ENCODE measurements at places on chromosomes 5 and 9.

- DNase-seq, result no peak
Observed at GRCh38 chr5:103244398-103244797, 14.2 kb upstream of the MACIR start.

- no peak for DNase-seq
Observed at GRCh38 chr5:58860680-58861079, 277.8 kb downstream of the RAB3C start.

DNA sequence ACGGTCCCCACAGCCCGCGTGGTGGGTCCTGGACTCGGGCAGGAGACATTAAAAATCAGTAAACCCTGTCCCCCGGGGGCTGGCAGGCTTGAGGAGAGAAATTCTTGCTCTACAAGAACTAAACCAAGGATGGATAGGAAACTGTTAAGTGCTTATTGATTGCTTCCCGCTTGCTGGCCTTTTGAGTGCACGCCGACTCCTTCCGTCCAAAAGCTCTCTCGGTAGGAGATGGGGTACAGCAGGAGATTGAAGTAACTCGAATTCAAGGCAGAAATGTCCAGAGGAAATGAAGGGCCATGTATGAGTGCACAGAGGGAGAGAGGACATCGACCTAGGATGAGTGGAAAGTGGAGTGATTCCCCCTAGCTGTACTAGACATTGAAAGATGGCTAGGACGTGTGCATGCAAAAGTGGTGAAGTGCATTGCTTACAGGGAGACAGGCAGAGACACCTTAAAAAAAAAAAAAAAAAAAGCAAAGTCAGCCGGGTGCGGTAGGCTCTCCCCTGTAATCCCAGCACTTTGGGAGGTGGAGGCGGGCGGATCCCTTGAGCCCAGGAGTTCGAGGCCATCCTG lies 923 bp downstream of the RECK start:
- peak; percentile 3 for DNase-seq

GRCh38 chr5:163248333-163248732 lies 189.1 kb upstream of the CCNG1 start:
- no peak for DNase-seq

- DNase-seq, result no peak
Observed at GRCh38 chr9:13166996-13167395, 112.5 kb downstream of the MPDZ start.

DNA sequence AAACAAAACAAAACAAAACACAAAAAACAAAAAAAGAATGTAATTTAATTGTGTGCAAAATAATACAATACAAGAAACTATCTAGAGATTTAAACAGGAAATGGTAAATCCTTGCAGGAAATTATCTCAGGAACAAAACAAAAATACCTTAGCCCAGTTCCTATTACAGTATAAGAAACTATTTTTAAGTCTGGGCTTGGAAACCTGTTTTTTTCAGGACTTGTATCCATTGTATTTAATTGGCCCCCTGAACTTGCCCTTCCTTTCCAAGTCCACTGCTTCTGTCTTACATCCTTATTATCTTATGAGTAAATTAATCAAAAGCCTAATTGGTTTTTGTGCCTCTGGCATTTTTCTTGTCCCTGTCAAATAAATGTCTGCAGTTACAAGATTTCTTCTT lies 48.5 kb downstream of the ST8SIA4 start:
- DNase-seq, result no peak

All from stimulated activated CD4-positive, alpha-beta T cell treated with anti-CD3 and anti-CD28 coated beads, Interleukin-15, amount 100 ng/mL, for 1 hour (primary cell).